ENCODE measurements at places on chromosomes 7 and 10. TPM values are rescaled to one million over a fixed set of nuclear protein-coding genes. Genes with fewer than 3 reads are reported as not detected.
A peak's percentile ranks its signal among the peaks of the same experiment; 100 is the strongest.

TMEM270 gene
- total RNA-seq, result not detected

RALA gene
- total RNA-seq, result 20.0 TPM

UPK3B gene
- total RNA-seq, result 111 TPM

UBE2H gene
- 69.7 TPM for total RNA-seq

COL26A1 gene
- total RNA-seq, result not detected

PNLIPRP2 gene
- not detected for total RNA-seq

LRRN3 gene
- 1.2 TPM for total RNA-seq

SFTPA1 gene
- total RNA-seq, result 0.91 TPM

DNAJC12 gene
- total RNA-seq, result 1.8 TPM

SFXN2 gene
- total RNA-seq, result 28.3 TPM

OR2A7 gene
- 10.8 TPM for total RNA-seq

TMEM213 gene
- total RNA-seq, result not detected

LRCH4 gene
- total RNA-seq, result 52.4 TPM

DPY19L1 gene
- 18.4 TPM for total RNA-seq

EIF3B gene
- total RNA-seq, result 142 TPM

GRCh38 chr7:47147213-47147631 is 434.7 kb downstream of the TNS3 start:
- no peak for DNase-seq

- DNase-seq, result no peak
These were observed 32.7 kb upstream of the VSIR start for GRCh38 chr10:71805776-71806703.

- DNase-seq, result no peak
These were observed 462.8 kb upstream of the ZWINT start for GRCh38 chr10:56823849-56824248.

- peak; percentile 29 for DNase-seq
These were observed 132.8 kb downstream of the ELFN1 start for GRCh38 chr7:1802899-1803298.

DNA sequence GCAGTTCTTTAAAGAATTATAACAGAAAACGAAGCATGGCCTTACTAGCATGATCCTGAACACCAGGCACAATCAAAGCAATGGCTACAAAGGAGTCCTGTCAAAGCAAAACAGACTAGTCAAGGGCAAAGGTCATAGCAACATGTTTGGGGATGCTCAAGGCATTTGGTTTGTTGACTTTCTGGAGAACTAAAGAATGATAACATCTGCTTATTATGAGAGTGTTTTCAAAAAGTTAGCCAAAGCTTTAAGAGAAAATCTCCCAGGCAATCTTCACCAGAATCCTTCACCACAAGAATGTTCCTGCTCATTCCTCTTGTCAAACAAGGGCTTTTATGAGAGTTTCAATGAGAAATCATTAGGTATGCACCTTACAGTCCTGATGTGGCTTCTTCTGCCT is 95.1 kb upstream of the CPXM2 start:
- no peak for DNase-seq

GRCh38 chr7:2959103-2959680 is 84.5 kb downstream of the CARD11 start:
- no peak for DNase-seq

DNA sequence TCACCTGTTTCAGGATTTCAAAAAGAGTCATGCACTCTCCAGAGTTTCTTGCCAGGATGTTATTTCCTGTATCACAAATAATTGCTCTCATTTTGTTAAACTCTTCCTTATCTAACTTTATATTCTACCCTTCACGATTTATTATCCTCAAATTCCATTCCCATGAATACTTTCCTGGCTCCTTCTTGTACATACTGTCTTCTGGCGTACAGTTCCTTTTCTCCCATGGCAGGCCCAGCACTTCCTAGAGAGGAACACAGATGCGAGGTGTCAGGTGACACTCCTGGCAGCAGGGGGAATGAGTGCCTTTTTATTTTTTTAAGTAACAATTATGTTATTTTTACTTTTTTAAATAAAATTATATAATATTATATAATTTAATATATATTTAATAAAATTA is 411.9 kb downstream of the TFEC start:
- no peak for DNase-seq

GRCh38 chr7:111527545-111527944 is 34.7 kb downstream of the IMMP2L start:
- no peak for DNase-seq

- no peak for DNase-seq
These were observed 210.5 kb downstream of the ARHGAP21 start for GRCh38 chr10:24513155-24513554.

GRCh38 chr7:132548489-132549078 is 27.7 kb downstream of the PLXNA4 start:
- no peak for DNase-seq

DNA sequence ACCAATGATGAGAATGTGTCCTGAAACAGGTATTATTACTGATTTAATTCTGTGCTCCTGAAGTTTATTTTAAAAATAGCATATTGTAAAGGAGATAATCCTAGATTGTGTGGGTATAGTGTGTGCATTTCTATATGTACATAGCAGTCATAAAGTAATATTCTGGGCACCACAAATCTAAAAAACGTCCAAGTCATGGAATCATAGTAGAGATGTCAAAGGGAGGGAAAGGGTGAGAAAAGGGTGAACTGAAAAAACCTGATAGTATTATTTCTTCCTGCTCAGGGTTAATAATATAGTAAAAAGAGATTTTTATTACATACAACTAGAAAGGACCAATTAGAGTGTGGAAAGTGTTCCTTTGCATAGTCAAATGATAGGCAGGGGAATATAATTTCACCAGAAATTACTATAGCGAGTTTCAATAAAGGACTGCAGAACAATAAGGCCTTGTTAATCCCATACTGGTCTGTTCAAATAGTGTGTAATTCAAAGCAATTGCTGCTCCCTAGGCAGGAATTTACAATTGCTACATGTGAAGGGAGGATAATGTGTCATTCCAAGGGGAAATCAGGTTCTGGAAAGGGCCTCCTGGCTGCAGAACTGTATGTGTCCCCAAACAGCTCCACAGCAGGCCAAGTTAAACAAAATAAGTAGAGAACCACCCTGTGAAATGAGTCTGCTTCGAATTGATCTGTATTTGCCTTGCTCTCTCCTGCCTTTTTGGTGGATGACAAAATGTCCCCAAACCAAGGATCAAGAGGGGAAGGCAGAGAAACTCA is 42.5 kb upstream of the KMT2E start:
- DNase-seq, result no peak

GRCh38 chr7:155375337-155376277 is 77.9 kb downstream of the INSIG1 start:
- no peak for DNase-seq

DNA sequence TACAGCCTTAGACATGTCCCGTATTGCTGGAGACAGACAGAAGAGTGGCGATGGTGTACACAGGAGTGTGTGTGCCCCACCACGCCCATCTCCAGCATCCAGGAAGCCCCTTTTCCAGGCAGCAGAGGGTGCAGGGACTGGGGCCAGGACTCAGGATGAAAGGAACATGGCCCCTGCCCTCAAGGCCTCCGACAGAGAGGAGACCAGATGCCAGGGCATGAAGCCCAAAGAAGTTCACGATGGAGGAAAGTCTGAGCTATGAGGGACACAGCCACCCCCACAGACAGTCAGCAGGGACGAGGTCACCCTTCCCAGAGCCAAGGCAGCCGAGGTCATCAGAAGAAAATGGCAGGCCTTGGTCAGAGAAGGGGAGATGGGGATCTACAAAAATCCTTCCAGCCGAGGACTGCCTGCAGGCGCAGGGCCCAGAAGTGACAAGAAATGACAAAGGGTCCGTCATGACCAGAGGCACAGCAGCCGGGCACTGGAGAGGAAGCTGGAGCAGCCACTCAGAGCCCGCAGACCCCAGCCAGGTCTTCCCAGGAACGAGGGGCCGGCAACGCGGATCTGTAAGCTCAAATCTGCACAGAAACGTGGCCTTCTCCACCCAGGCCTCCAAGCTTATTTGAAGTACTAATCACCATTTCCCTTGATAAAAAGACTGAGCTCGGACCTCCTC is 78.7 kb upstream of the PPP2R2D start:
- DNase-seq, result no peak

DNA sequence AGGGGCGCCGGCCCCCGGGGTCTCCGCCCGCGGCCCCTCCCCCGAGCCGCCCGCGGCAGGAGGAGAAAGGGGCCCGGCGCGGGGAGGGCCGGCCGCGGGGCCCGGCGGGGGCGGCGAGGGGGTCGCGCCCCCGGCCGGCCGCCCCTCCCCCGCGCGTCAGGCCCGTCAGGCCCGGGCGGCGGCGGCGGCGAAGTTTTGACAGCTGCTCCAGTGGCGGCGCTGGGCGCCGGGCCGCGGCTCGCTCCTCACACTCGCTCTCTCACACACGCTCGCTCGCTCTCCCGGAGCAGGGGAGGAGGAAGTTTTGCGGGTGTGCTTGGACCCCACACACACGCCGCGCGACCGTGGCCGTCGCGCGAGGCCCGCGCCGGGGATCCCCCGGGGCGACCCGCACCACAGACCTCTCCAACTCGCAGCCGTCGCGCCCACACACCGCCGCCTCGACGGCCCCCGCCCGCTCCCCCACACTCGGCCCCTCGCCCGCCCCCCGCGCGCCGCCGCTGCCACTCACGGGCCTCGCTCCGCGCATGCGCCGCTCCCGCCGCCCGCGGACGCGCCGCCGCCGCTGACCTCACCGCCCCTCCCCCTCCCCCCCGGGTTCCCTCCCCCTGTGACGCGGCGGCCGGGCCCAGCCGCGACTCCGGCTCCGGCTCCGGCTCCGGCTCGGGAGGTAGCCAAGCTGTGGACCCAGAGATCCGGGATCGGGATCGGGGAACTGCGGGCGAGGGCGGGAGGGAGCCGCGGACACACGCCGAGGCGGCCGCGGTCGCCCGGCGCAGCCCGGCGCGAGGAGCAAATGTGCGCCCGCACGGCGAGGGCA is 518 bp upstream of the KMT2C start:
- peak; percentile 94 for DNase-seq

DNA sequence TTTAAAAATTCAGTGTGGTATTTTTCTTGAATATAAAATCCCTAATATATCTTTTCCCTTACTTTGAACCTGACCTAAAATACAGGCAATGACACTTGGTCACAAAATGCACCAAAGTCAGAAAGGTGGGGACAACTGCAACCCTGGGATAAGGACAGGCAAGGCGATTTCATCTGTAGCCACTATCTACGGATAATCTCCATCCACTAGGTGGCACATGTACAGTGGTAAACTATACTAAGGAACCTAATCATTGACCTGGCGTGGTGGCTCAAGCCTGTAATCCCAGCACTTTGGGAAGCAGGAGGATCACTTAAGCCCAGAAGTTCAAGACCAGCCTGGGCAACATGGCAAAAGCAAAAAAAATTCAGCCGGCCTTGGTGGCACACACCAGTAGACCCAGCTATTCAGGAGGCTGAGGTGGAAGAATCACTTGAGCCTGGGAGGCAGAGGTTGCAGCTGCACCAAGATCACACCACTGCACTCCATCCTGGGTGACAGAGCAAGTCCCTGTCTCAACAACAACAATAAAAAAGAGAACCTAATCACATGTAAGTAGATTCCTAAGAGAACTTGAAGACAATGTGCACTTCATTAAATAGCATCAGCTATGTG is 98.9 kb downstream of the KMT2C start:
- DNase-seq, result no peak

GRCh38 chr7:24717247-24717622 is 40.0 kb downstream of the GSDME start:
- peak; percentile 36 for DNase-seq

GRCh38 chr7:76326646-76327233 is 24.3 kb downstream of the HSPB1 start:
- DNase-seq, result no peak

DNA sequence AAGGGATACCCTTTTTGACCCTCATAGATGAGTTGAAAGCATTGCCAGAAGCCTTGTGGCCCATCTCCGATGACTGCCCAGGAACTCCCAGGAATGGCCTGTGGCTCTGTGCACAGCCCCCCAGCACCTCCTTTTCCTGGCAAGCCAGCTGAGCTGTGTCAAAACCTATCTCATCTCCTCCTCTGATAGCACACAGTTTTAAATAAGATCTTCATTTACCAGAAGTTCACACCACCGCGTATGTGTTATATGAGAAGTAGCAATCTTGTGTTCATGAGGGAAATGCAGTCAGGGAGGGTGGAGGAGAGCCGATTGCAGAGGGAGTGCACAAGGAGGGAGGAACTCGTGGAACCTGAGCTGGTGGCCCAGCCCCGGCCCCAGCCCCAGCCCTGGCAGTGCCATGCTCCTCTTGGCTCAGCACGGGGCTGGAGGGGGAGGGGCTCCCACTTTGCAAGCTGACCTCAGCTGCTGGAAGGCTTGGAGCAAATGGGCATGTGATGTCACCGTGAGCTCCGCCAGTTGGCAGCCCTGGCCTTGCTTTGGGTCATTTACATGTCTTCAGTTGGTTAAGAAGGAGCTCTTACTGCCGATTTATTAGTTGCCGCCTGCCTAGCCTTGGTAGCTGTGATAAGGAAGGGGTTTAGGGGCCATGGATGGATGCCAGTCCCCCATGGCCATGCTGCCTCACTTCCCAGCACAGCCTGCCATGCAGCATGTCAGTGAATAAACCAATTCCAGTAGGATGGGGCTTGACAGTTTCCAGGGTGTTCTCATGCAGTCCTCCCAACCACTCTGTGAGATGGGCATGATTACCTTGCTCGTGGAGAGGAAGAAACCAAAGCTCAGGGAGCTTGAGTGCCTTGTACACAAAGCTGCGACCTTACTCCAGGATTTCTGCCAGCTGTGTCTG is 20.0 kb downstream of the UNC5B start:
- peak; percentile 82 for DNase-seq

DNA sequence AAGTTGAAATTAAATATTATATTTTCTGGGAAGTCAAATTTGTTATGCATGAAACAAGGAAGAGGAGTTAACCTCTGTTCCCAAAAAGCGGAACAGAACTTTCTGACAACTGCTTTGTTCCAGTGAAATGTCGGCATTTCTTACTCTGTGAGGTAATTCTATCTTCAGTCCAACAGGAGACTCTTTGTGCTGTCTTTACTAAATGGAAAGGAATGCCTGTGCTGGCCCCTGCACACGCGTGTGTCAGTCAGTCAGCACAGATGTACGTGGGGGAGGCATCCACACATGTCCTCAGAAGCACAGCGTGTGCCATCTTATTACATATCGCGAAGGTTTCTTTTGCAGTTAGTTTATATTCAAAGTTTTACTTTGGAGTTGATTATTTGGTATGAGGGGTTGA is 37.5 kb downstream of the NET1 start:
- DNase-seq, result no peak

GRCh38 chr7:101558742-101559325 is 70.3 kb downstream of the MYL10 start:
- peak; percentile 14 for DNase-seq

GRCh38 chr7:96624954-96625353 is 84.7 kb downstream of the SEM1 start:
- no peak for DNase-seq

GRCh38 chr10:4780782-4781181 is 45.2 kb upstream of the AKR1E2 start:
- DNase-seq, result no peak

GRCh38 chr7:69665369-69665768 is 67.1 kb downstream of the AUTS2 start:
- DNase-seq, result no peak
